ENCODE measurements at places on chromosomes 7 and 10. TPM values are rescaled to one million over a fixed set of nuclear protein-coding genes. Genes with fewer than 3 reads are reported as not detected.

The SLC13A1 gene
- total RNA-seq = not detected

The ERV3-1 gene
- total RNA-seq = 35.1 TPM

The CLDN12 gene
- 0.68 TPM for total RNA-seq

The FAM180A gene
- not detected for total RNA-seq

The GBX1 gene
- total RNA-seq = not detected

The SEMA4G gene
- total RNA-seq = not detected

The CCZ1B gene
- 145 TPM for total RNA-seq

The TMEM184A gene
- total RNA-seq = not detected

The PAX2 gene
- total RNA-seq = not detected

The TEX36 gene
- not detected for total RNA-seq

The ORAI2 gene
- 39.1 TPM for total RNA-seq

The GATA3 gene
- total RNA-seq = 50.3 TPM

The SLIT1 gene
- 0.28 TPM for total RNA-seq

The CDHR1 gene
- total RNA-seq = 4.0 TPM

The BMPER gene
- total RNA-seq = 0.64 TPM

The WDR86 gene
- total RNA-seq = 2.1 TPM

The HTRA1 gene
- not detected for total RNA-seq

The CHRM2 gene
- not detected for total RNA-seq

The FLNC gene
- total RNA-seq = not detected

The OR9A2 gene
- total RNA-seq = not detected

The DRGX gene
- not detected for total RNA-seq

The FEZF1 gene
- not detected for total RNA-seq

The GIMAP6 gene
- 51.9 TPM for total RNA-seq

The MYH16 gene
- total RNA-seq = not detected

The NXPH1 gene
- total RNA-seq = not detected

The NRCAM gene
- 0.27 TPM for total RNA-seq

The ANXA8L1 gene
- not detected for total RNA-seq

The IDI2 gene
- not detected for total RNA-seq

The TMEM229A gene
- not detected for total RNA-seq

The UPK3BL2 gene
- 56.5 TPM for total RNA-seq

The ADRA2A gene
- total RNA-seq = 0.28 TPM

The OR2A5 gene
- total RNA-seq = not detected

The COG5 gene
- 49.2 TPM for total RNA-seq

The CNNM1 gene
- not detected for total RNA-seq

The ACSM6 gene
- total RNA-seq = not detected

The CLCN1 gene
- not detected for total RNA-seq

The ZKSCAN1 gene
- total RNA-seq = 57.6 TPM

The TRPV6 gene
- total RNA-seq = not detected

The LIPJ gene
- total RNA-seq = not detected

The KIAA1217 gene
- total RNA-seq = not detected

The KNDC1 gene
- total RNA-seq = 2.1 TPM

The H2BK1 gene
- not detected for total RNA-seq

The PCLO gene
- not detected for total RNA-seq

The AZGP1 gene
- total RNA-seq = not detected

The MMD2 gene
- not detected for total RNA-seq

The SAMD8 gene
- 29.6 TPM for total RNA-seq

The ACTR3C gene
- total RNA-seq = 8.3 TPM

The AGAP9 gene
- 4.6 TPM for total RNA-seq

The PPP1R3A gene
- not detected for total RNA-seq

The NEBL gene
- 1.1 TPM for total RNA-seq

The ZNF467 gene
- total RNA-seq = 5.4 TPM

The INSYN2A gene
- not detected for total RNA-seq

The TMEM236 gene
- total RNA-seq = 0.20 TPM

The DKK1 gene
- total RNA-seq = not detected

The PLEKHS1 gene
- total RNA-seq = 0.90 TPM

The SEPHS1 gene
- total RNA-seq = 28.2 TPM

The PAPSS2 gene
- not detected for total RNA-seq

The SAP25 gene
- total RNA-seq = 46.4 TPM

Data from natural killer cell (primary cell).